ENCODE measurements at places on chromosomes 5 and 9. TPM values are rescaled to one million over a fixed set of nuclear protein-coding genes. Genes with fewer than 3 reads are reported as not detected.
A peak's percentile ranks its signal among the peaks of the same experiment; 100 is the strongest.

Gene TBC1D2
- 2.8 TPM for polyA plus RNA-seq

DNA sequence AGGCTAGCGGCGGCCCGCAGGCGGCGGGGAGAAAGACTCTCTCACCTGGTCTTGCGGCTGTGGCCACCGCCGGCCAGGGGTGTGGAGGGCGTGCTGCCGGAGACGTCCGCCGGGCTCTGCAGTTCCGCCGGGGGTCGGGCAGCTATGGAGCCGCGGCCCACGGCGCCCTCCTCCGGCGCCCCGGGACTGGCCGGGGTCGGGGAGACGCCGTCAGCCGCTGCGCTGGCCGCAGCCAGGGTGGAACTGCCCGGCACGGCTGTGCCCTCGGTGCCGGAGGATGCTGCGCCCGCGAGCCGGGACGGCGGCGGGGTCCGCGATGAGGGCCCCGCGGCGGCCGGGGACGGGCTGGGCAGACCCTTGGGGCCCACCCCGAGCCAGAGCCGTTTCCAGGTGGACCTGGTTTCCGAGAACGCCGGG, 253 bp downstream of the SLC12A2 start:
- peak overlapping the region; percentile 92 for H3K27ac ChIP-seq
- no peak for DNase-seq
- H3K27me3 ChIP-seq, result no peaks in the 10 kb centered on the region
- peak overlapping the region; percentile 47 for H3K4me3 ChIP-seq
- no peaks in the 10 kb centered on the region for H3K36me3 ChIP-seq

DNA sequence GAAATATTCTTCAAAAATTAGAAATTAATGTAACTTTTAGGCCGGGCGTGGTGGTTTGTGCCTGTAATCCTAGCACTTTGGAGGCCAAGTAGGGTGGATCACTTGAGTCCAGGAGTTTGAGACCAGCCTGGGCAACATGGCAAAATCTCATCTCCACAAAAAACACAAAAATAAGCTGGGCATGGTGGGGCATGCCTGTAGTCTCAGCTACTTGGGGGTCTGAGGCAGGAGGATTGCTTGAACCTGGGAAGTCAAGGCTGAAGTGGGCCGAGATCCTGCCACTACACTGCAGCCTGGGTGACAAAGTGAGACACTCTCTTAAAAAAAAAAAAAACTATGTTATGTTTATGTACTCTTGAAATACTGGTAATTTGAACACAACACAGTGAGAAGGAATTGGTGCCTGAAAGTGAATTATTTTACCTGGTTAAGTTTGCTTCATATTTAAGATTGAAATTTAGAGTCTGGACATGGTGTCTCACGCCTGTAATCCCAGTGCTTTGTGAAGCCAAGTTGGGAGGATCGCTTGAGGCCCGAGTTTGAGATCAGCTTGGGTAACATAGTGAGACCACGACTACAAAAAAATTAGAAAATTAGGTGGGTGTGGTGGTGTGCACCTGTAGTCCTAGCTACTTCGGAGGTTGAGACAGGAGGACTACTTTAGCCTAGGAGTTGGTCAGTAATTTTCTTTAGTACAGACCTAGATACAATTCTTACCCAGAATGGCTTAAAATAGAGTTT, 15.0 kb downstream of the ARRDC3 start:
- peaks cover 3% of the 10 kb centered on the region for H3K4me1 ChIP-seq
- H3K27ac ChIP-seq, result peak overlapping the region; percentile 7
- H3K36me3 ChIP-seq, result peaks cover 46% of the 10 kb centered on the region
- H3K4me3 ChIP-seq, result no peak overlapping the region

Gene TAS2R1
- not detected for polyA plus RNA-seq

DNA sequence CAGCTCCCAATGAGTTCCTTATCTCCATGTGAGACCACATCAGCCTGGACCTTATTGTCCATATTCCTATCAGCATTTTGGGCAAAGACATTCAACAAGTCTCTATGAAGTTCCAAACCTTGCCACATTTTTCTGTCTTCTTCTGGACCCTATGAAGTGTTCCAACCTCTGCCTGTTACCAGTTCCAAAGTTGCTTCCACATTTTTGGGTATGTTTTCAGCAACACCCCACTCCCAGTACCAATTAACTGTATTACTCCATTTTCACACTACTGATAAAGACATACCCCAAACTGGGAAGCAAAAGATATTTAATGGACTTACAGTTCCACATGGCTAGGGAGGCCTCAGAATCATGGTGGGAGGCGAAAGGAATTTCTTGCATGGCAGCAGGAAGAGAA, 548.5 kb downstream of the CHSY3 start:
- H3K36me3 ChIP-seq, result no peaks in the 10 kb centered on the region
- no peak overlapping the region for H3K4me3 ChIP-seq
- H3K27ac ChIP-seq, result no peak overlapping the region
- no peak for DNase-seq
- H3K4me1 ChIP-seq, result no peaks in the 10 kb centered on the region
- no peaks in the 10 kb centered on the region for H3K27me3 ChIP-seq

Gene GLDC
- 62.8 TPM for polyA plus RNA-seq

- no peak overlapping the region for H3K4me3 ChIP-seq
- no peak for DNase-seq
- no peaks in the 10 kb centered on the region for H3K27me3 ChIP-seq
- no peaks in the 10 kb centered on the region for H3K36me3 ChIP-seq
These were observed 338.3 kb downstream of the IRX1 start for GRCh38 chr5:3933966-3934365.

- H3K4me1 ChIP-seq, result no peaks in the 10 kb centered on the region
- no peak overlapping the region for H3K27ac ChIP-seq
- DNase-seq, result no peak
- H3K27me3 ChIP-seq, result no peaks in the 10 kb centered on the region
- peaks cover 31% of the 10 kb centered on the region for H3K36me3 ChIP-seq
These were observed 65.2 kb upstream of the FYB1 start for GRCh38 chr5:39284552-39284951.

Gene CMYA5
- polyA plus RNA-seq, result 1.3 TPM

- no peaks in the 10 kb centered on the region for H3K4me1 ChIP-seq
- peaks cover 2% of the 10 kb centered on the region for H3K27me3 ChIP-seq
- no peak overlapping the region for H3K4me3 ChIP-seq
These were observed 116.7 kb downstream of the ROR2 start for GRCh38 chr9:91833096-91833877.

- H3K4me1 ChIP-seq, result no peaks in the 10 kb centered on the region
- peaks cover 1% of the 10 kb centered on the region for H3K36me3 ChIP-seq
- no peak overlapping the region for H3K4me3 ChIP-seq
- no peak for DNase-seq
- no peaks in the 10 kb centered on the region for H3K27me3 ChIP-seq
These were observed 60.8 kb downstream of the MAPKAP1 start for GRCh38 chr9:125646217-125646616.

- H3K36me3 ChIP-seq, result no peaks in the 10 kb centered on the region
- H3K27me3 ChIP-seq, result no peaks in the 10 kb centered on the region
- H3K4me1 ChIP-seq, result no peaks in the 10 kb centered on the region
- H3K4me3 ChIP-seq, result no peak overlapping the region
- DNase-seq, result no peak
These were observed 121.7 kb downstream of the TUSC1 start for GRCh38 chr9:25556540-25556939.

GRCh38 chr5:71582945-71583584, 4.1 kb upstream of the MCCC2 start:
- peaks cover 4% of the 10 kb centered on the region for H3K4me1 ChIP-seq
- no peaks in the 10 kb centered on the region for H3K36me3 ChIP-seq
- no peak for DNase-seq

GRCh38 chr5:113875096-113875495, 361.6 kb downstream of the YTHDC2 start:
- no peaks in the 10 kb centered on the region for H3K27me3 ChIP-seq
- H3K27ac ChIP-seq, result no peak overlapping the region
- H3K4me1 ChIP-seq, result no peaks in the 10 kb centered on the region

GRCh38 chr5:134511796-134512660, 13.4 kb upstream of the JADE2 start:
- no peaks in the 10 kb centered on the region for H3K27me3 ChIP-seq
- DNase-seq, result peak; percentile 52
- no peak overlapping the region for H3K4me3 ChIP-seq
- H3K27ac ChIP-seq, result peak overlapping the region; percentile 3

- no peaks in the 10 kb centered on the region for H3K4me1 ChIP-seq
- H3K27ac ChIP-seq, result no peak overlapping the region
- no peaks in the 10 kb centered on the region for H3K36me3 ChIP-seq
- no peak for DNase-seq
These were observed 9.1 kb downstream of the MEGF10 start for GRCh38 chr5:127299678-127300077.

GRCh38 chr9:97633859-97634490, 354 bp downstream of the NCBP1 start:
- no peaks in the 10 kb centered on the region for H3K27me3 ChIP-seq
- H3K27ac ChIP-seq, result peak overlapping the region; percentile 94
- no peak for DNase-seq
- peaks cover 49% of the 10 kb centered on the region for H3K4me1 ChIP-seq
- H3K4me3 ChIP-seq, result peak overlapping the region; percentile 96
- peaks cover 2% of the 10 kb centered on the region for H3K36me3 ChIP-seq

- H3K4me3 ChIP-seq, result no peak overlapping the region
- no peak for DNase-seq
- H3K27me3 ChIP-seq, result no peaks in the 10 kb centered on the region
- no peaks in the 10 kb centered on the region for H3K36me3 ChIP-seq
- H3K4me1 ChIP-seq, result no peaks in the 10 kb centered on the region
- H3K27ac ChIP-seq, result no peak overlapping the region
These were observed 48.7 kb downstream of the CMYA5 start for GRCh38 chr5:79738349-79738748.

GRCh38 chr5:16886366-16886736, 49.7 kb downstream of the MYO10 start:
- no peaks in the 10 kb centered on the region for H3K27me3 ChIP-seq
- no peak overlapping the region for H3K27ac ChIP-seq
- H3K4me3 ChIP-seq, result no peak overlapping the region
- no peaks in the 10 kb centered on the region for H3K4me1 ChIP-seq
- H3K36me3 ChIP-seq, result no peaks in the 10 kb centered on the region

Gene CNTFR
- 1.9 TPM for polyA plus RNA-seq

Gene KCNT1
- 0.08 TPM for polyA plus RNA-seq

Gene C5orf63
- 6.4 TPM for polyA plus RNA-seq

Gene SNCAIP
- 2.1 TPM for polyA plus RNA-seq

Gene KIF4B
- not detected for polyA plus RNA-seq

All from liver (tissue), 10 donors.